Fibroblast of lung (primary cell): ENCODE measurements at places on chromosomes 1 and 21. TPM values are rescaled to one million over a fixed set of nuclear protein-coding genes. Genes with fewer than 3 reads are reported as not detected.
A peak's percentile ranks its signal among the peaks of the same experiment; 100 is the strongest.

The ORC1 gene
- 0.26 and 0.83 TPM in 2 replicates for total RNA-seq

The IGSF21 gene
- total RNA-seq: not detected in 2 replicates

The PLA2G5 gene
- total RNA-seq: 9.8 and 27.4 TPM in 2 replicates

The MTARC1 gene
- 9.6 and 9.8 TPM in 2 replicates for total RNA-seq

The PLA2G4A gene
- total RNA-seq: 3.9 and 5.8 TPM in 2 replicates

The MAGI3 gene
- total RNA-seq: 7.4 and 9.2 TPM in 2 replicates

The KCNT2 gene
- total RNA-seq: 6.4 and 8.1 TPM in 2 replicates

The WNT3A gene
- total RNA-seq: not detected in 2 replicates

DNA sequence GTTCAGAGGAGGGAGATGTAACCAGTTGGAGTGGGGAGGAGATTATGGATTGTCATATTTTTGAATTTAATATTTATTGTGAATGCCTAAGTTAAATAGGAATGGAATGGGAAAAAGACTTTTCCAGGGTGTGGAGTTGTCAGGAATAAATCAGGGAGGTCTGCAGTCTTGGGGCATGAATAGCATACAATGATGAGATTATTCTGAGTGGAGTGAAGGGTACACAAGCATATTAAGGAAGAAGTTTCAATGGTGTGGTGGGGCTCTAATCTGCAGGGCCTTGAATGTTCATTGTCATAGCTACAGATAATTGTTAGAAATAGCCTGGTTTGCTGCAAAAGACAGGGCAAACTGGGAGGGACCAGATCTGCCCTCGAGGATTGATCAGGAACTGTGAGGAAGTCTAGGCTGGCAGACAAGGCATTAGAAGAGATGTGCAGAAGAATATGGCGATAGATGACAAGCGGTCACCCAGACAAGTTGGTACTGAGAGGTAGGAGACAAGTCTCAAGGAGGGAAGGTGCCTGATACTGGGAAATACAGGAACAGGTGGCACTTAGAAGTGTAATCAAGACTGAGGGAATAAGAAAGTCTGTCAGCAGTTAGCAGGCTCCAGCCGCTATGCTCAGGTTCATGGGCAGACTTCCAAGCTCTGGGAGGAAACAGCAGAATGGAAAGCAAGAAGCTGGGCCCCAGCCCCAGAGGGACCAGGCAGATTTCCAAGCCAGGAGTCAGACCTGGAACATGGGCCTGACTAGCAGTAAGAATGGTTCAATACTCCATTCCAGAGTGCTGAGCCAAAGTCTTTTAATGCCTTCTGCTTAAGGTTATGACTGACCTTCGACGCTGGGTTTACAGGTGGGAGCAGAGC is 20.9 kb upstream of the RGL1 start:
- no peak overlapping the region for H3K4me3 ChIP-seq
- H3K4me1 ChIP-seq: peaks cover 5% of the 10 kb centered on the region
- no peaks in the 10 kb centered on the region for H3K27me3 ChIP-seq
- no peak overlapping the region for H3K27ac ChIP-seq
- H3K36me3 ChIP-seq: no peaks in the 10 kb centered on the region

DNA sequence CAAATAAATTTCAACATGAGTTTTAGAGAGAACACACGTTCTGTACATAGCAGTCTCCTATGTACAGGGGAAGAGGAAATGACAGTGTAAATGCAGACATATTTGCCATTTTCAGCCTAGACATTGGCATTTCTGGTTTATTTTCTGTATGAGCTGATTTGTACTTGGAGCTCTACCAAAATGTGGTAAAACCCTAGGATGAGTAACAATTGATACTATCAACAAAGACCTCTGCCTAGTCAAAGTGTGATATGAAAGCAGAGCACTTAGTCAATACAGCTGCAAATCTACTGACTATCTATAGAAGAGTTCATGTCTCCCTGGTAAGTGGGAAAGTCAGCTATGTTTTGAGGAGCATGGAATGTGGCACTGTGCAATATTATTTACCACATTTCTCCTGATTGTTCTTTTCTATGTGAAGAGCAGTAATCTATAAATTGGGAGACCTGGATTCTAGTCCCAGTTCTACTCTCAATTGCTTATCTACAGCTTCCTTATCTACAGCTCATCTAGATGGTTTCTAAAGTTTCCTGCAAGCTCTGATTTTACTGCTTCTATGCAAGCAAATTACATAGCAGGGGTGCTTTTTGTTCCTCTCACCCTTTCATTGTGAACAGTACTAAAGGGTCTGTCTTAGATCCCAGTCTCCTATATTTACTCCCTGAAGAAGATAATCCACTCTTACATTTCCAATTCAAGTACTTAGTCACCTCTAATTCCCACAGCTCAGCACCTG is 334.2 kb downstream of the NTNG1 start:
- H3K4me1 ChIP-seq: no peaks in the 10 kb centered on the region
- H3K27ac ChIP-seq: no peak overlapping the region
- H3K4me3 ChIP-seq: no peak overlapping the region
- no peaks in the 10 kb centered on the region for H3K36me3 ChIP-seq

DNA sequence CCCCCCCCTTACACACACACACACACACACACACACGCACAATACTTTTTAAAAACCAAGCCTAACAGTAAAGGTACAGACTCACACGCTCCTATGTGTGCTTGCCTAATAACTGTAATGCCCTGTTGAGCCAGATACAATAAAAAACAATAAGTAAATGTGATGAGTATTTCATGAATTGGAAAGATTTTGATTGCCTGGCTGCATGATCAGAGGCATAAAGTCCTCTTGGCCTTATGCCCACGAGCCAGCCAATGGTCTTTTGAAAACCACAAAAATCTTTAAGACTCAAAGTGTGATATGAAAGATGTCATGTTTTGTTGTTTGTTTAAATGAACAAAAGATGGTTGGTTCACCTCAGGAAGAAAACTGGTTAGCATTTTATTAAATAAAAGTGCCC is 441.9 kb upstream of the ZRANB2 start:
- H3K27me3 ChIP-seq: no peaks in the 10 kb centered on the region
- DNase-seq: peak; percentile 0
- no peak overlapping the region for H3K4me3 ChIP-seq
- no peak overlapping the region for H3K27ac ChIP-seq
- H3K4me1 ChIP-seq: no peaks in the 10 kb centered on the region
- no peaks in the 10 kb centered on the region for H3K36me3 ChIP-seq

- H3K27me3 ChIP-seq: no peaks in the 10 kb centered on the region
- H3K36me3 ChIP-seq: no peaks in the 10 kb centered on the region
- no peak overlapping the region for H3K4me3 ChIP-seq
- no peak overlapping the region for H3K27ac ChIP-seq
- H3K4me1 ChIP-seq: peaks cover 2% of the 10 kb centered on the region
These were observed 327.7 kb downstream of the SMYD3 start for GRCh38 chr1:246179401-246179800.

DNA sequence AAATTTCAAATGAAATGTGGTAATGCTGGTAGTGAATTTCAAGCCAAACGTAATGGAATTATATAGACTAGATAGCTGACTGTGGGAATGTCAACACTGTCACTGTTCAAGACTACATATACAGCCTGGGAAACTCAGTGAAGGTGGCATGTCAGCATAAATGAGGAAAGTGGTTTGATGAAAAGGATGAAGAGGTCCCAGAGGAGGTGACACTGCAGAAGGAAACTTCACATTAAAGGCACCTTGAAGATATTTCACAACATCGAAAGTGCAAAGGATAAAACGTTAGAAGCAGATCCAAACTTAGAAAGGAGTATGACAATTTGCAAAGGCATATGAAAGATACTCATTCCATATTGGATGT is 25.7 kb downstream of the MAPKAPK2 start:
- no peaks in the 10 kb centered on the region for H3K27me3 ChIP-seq
- no peak for DNase-seq
- no peak overlapping the region for H3K4me3 ChIP-seq
- no peaks in the 10 kb centered on the region for H3K36me3 ChIP-seq

DNA sequence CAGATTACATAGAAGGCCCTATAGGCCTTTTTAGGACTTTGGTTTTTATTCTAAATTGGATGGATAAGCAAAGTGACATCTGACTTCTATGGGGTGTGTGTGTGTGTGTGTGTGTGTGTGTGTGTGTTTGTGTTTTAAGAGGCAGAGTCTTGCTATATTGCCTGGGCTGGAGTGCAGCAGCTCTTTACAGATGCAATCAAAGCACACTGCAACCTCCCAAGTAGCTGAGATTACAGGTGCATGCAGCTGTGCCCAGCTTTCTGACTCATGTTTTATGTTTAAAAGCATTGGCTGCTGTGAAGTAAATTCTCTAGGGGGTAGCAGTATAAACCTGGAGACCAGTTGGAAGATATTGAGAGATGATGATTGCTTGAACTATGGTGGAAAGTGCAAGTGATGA is 12.4 kb upstream of the EVI5 start:
- no peak overlapping the region for H3K27ac ChIP-seq
- H3K36me3 ChIP-seq: no peaks in the 10 kb centered on the region
- DNase-seq: peak; percentile 46
- H3K27me3 ChIP-seq: no peaks in the 10 kb centered on the region
- H3K4me1 ChIP-seq: no peaks in the 10 kb centered on the region
- no peak overlapping the region for H3K4me3 ChIP-seq

- H3K4me3 ChIP-seq: peak overlapping the region; percentile 69
- no peaks in the 10 kb centered on the region for H3K4me1 ChIP-seq
- H3K36me3 ChIP-seq: no peaks in the 10 kb centered on the region
- H3K27ac ChIP-seq: no peak overlapping the region
- H3K27me3 ChIP-seq: no peaks in the 10 kb centered on the region
These were observed 642 bp upstream of the CREG1 start for GRCh38 chr1:167554028-167554779.

DNA sequence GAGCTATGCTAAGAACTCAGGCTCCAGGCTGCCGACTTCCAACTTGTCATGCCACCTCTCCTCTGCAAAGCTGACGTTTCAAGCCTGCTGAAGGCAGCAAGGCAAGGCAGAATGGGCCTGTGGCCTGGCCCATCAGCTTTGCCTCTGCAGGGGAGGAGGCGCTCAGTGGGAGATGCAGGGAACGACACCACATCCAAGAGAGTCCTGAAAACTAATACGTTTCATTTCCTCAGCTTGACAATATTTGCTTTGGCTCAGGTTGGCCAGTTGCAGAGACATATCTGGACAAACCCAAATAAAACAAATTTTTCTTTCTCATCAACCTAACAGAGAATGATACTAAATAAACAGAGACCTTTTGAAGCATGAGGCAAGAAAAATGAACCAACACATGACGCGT is 35.3 kb downstream of the BEND5 start:
- H3K4me3 ChIP-seq: no peak overlapping the region
- no peaks in the 10 kb centered on the region for H3K36me3 ChIP-seq
- no peaks in the 10 kb centered on the region for H3K27me3 ChIP-seq
- no peaks in the 10 kb centered on the region for H3K4me1 ChIP-seq

DNA sequence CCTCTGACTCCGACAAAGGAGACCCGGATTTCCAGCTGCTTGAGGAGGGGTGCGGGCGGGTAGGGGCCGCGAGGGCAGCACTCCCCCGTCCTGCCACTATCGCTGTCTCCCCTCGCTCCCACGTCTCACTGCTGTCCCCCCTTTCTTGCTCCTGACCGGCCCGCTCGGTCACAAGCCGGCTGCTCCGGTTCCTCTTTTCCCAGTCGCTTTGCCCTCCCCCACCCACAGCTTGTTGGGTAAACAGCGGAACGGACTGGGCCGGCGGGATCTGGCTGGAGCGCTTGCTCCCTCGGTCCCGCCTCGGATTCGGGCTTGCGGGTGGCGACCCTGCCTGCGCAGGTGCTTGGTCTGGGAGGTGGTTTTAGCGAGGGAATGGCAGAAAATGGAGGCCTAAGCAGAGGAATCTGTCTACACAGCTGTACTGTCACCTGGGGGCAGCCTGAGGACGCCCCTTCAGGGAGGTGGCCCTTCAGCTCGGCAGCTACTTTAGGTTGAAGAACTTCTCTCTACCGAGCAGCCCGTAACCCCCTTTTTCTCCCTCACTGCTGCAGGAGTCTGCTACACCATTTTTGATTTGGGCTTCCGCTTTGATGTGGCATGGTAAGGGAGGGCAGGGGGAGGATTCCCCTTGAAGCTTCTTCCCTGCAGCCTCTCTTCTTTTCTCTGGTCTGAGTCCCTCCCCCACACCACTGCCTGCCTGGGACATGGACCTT is 645 bp downstream of the ATP6V0B start:
- peak overlapping the region; percentile 83 for H3K27ac ChIP-seq
- peaks cover 15% of the 10 kb centered on the region for H3K36me3 ChIP-seq
- no peaks in the 10 kb centered on the region for H3K27me3 ChIP-seq

- H3K4me1 ChIP-seq: no peaks in the 10 kb centered on the region
- DNase-seq: peak; percentile 62
- H3K27ac ChIP-seq: no peak overlapping the region
- H3K4me3 ChIP-seq: peak overlapping the region; percentile 95
These were observed 6.4 kb downstream of the PBX1 start for GRCh38 chr1:164565357-164565756.

GRCh38 chr1:59580257-59580656 is 234.5 kb upstream of the HOOK1 start:
- no peaks in the 10 kb centered on the region for H3K4me1 ChIP-seq
- H3K4me3 ChIP-seq: no peak overlapping the region
- no peak for DNase-seq
- H3K36me3 ChIP-seq: no peaks in the 10 kb centered on the region
- H3K27ac ChIP-seq: no peak overlapping the region
- no peaks in the 10 kb centered on the region for H3K27me3 ChIP-seq

DNA sequence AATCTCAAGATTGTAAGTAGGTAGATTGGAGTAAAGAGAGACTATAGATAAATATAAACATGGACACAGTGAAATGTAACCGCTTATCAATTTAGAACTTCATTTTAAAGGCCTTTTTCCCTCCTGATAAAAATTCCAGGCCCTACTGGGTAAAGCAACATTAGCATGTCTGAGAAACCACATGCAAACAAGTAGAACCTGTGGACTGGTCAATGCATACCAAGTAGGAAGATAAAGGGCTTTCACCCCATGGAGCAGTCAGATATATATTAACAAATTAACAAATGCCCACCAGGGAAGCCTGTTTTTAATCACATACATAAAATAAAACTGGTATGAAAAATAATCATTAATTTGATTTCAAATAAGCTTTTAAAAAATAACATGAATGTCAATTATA is 8.1 kb downstream of the DPH5 start:
- H3K36me3 ChIP-seq: no peaks in the 10 kb centered on the region
- H3K27ac ChIP-seq: no peak overlapping the region
- no peaks in the 10 kb centered on the region for H3K4me1 ChIP-seq
- no peak for DNase-seq
- H3K27me3 ChIP-seq: no peaks in the 10 kb centered on the region

GRCh38 chr1:55347866-55348265 is 132.7 kb upstream of the USP24 start:
- no peaks in the 10 kb centered on the region for H3K4me1 ChIP-seq
- H3K27ac ChIP-seq: no peak overlapping the region

- H3K4me1 ChIP-seq: no peaks in the 10 kb centered on the region
- H3K36me3 ChIP-seq: no peaks in the 10 kb centered on the region
- no peak overlapping the region for H3K4me3 ChIP-seq
- no peak for DNase-seq
- peaks cover 14% of the 10 kb centered on the region for H3K27me3 ChIP-seq
These were observed 94.7 kb downstream of the CCDC185 start for GRCh38 chr1:223487887-223488259.

DNA sequence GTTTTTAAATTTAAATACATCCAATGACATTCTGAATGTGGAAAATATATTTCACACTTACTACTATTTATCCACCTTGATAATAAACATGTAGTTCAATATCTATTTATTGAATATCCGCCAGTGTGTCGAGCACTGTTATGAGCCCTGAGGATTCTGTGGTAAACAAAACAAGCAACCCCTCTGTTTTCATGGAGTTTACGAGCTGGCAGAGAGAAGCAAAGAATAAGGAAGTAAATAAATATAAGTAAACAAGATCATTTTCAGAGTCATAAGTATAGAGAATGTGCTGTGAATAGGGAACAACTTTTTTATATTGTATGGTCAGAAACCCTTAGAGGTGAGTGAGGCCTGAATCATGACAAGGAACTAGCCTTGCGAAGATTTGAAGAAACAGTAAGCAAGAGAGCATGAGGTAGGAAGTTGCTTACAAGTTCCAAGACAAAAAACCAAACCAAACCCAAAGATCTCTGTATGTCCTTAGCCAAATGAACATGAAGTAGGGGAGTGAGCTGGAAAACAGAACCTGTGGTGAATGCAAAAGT is 6.4 kb upstream of the SERBP1 start:
- no peak overlapping the region for H3K27ac ChIP-seq
- H3K36me3 ChIP-seq: no peaks in the 10 kb centered on the region
